ENCODE measurements at places on chromosomes 5 and 9.

- no peak for DNase-seq
Observed at GRCh38 chr5:177478711-177479646, 5.5 kb upstream of the DBN1 start.

GRCh38 chr5:102722931-102723330 lies 32.2 kb upstream of the PAM start:
- no peak for DNase-seq

- DNase-seq: no peak
Observed at GRCh38 chr5:79716839-79717238, 27.2 kb downstream of the CMYA5 start.

- DNase-seq: no peak
Observed at GRCh38 chr9:126050605-126050990, 276.0 kb upstream of the MVB12B start.

DNA sequence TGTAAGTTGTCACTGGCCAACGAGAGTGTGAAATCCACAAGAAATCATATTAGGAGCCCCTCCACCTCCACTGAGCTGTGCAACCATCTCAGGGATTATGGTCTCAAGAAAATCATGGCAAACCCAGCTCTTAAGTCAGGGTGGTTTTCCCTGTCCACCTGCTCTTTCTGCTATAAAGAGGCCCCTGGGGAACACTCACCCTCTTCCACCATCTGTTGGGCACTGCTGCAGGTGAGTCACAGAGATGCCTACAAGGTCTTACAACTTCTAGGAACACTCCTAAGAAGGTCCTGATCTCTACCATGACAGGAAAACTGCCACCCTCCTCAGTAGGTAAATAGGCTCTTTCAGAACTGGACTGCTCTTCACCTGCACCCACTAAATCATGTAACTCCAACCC lies 61.8 kb downstream of the DRD1 start:
- DNase-seq: no peak

DNA sequence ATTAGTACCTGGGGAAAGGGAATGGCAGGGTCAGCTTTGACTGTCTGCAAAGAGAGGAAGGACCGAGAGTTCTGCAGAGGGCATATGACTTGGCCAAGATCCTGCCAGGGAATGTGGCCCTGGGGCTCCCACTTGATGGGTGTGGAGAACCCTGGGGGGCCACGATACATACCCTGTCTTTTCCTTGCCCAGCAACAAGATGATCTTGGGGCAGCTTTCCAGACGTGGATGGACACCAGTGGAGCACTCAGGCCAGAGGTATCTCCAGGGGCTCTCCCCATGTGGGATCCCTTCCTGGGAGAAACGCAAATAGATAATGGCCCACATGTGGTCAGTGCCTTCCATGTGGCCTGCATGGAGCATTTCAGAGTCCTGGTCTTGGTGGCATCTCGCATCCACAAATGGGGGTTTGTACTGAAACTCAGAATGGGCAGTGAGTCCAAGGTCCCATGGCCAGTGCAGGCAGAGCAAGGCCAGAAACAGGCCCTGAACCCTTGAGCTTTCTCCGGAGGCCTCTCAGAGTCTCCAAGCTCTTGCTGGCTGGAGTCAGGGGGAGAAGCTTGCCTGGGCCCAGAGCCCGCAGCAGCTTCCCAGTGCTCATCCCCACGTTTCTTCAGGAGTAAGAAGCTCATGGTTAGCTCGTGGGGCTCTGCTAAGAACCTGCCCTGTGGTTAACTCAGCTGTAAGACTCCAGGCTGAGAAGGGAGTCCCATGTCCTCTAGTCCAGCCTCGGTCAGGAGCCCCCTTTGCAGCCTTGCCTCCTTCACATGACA lies 18.3 kb upstream of the ORM1 start:
- no peak for DNase-seq

- DNase-seq: peak; percentile 59
Observed at GRCh38 chr5:143222287-143223231, 180.9 kb downstream of the NR3C1 start.

DNA sequence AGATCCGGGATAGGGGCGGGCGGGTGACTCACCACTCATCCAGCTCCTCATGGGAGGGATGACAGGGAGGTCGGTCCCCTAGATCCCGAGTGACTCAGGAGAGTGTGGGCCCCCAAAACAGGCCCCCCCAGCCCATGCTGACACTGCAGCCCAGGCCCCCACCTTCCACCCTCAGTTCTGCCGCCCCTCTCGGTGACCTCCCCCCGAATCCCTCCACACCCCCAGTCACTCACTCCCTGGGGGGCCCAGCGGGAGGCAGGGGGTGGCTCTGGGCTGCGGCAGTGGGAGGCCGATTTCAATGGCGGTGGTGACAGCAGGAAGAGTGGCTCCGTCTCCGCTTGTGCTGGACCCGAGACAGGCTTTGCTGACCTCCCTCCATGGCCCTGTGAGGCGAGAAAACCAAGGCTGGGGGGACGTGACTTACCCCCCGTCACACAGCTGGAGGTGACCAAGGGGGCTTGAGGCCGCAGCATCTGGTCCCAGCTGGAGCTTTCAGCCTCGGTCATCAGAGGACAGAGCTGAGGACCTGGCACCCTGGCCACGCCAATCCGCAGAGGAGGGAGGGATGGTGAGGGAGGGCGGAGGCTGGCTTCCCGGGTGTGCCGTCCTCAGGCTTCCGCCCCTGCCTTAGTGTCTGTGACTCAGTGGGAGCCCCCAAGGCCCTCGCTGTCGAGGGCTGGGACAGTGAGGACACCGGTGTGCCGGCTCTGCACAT lies 9.0 kb downstream of the GPSM1 start:
- no peak for DNase-seq

DNA sequence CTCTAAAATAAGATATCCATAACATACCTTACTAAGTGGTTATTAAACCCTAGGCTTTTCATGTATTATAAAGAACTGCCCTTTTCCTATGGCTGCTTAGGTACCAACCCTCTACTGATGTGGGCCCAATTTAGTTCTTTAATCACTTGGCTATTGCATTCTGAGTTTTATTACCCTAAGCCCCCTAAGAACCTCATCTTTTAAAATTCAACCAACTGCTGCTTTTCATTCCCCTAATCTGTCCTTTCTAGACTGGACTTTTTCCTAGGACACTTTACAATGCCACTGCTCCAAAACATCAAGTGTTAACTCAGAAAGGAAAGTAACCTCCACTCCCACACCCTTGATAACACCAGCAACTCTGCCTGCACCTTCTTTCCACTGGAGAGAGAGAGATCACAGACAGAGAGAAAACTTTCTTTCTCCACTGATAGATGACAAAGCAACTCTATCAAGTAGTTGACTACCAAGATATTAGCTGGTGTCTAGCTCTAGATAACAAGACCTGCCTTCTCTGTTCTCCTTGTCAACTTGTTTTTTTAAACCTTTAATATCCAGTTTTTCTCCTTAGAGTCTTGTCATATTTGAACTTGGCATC lies 27.3 kb downstream of the ELL2 start:
- no peak for DNase-seq

DNA sequence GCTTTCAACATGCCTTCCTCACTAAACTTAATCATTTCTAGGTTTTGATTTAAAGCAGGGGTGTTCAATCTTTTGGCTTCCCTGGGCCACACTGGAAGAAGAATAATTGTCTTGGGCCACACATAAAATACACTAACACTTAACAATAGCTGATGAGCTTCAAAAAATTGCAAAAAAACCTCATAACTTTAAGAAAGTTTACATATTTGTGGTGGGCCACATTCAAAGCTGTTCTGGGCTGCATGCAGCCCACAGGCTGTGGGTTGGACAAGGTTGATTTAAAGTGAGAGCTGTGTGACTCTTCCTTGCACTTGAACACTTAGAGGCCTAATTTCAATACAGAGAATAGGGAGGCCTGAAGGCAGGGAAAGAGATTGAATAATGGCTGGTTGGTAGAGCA lies 598.3 kb downstream of the EFNA5 start:
- DNase-seq: no peak

- no peak for DNase-seq
Observed at GRCh38 chr9:35835216-35835632, 6.2 kb downstream of the TMEM8B start.

- no peak for DNase-seq
Observed at GRCh38 chr5:116452774-116453368, 121.8 kb downstream of the SEMA6A start.
